ENCODE measurements at places on chromosomes 6 and 20. TPM values are rescaled to one million over a fixed set of nuclear protein-coding genes. Genes with fewer than 3 reads are reported as not detected.

DNA sequence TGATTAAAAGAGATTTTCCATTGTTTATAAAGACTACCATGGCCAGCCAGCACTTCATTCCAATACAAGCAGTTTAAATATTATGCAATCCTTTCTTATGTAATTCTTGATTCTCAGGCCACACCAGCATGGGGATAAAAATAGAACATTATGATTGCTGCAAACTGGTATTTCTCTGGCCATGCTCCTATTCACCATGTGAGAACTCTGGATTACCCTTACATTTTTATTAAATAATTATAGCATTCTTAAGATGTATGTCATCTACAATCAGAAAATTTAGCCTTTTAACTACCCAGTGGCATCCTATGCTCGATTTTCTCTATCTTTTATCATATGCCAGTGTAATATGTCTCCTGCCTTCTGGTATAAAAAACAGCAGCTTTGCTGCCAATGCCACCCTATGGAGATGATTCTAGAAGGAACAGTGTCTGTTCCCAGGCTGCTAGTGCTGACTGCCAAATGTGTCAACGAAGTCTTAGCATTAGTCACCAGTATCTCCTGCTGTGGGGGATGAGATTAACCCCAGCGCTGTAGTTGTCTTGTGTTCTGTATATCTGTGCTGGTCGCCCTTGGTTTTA, 501.4 kb downstream of the BCKDHB start:
- DNase-seq, result no peak

- DNase-seq, result no peak
These were observed 316.9 kb upstream of the PRDM1 start for GRCh38 chr6:105769197-105769596.

The AVP gene
- not detected for total RNA-seq

DNA sequence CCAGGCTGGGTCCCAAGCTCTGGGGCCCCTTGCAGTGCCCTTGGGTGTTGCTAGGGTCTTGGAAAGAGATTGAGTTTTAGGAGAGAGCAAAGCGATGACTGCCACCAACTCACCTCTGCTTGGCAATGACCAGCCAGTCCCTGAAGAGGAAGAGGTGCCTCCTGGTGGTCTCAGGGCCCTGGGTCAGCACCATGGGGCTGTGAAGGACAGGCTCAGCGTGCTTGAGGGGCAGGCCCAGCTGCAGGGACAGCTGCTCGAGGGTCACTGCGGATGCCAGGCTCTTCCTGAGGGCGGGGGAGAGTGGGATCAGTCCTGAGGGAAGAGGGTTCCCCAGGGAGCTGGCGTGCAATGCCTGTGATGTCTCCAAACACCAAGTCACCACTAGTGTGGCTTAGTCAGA, 50.8 kb upstream of the TAGAP start:
- DNase-seq, result no peak

The PDYN gene
- total RNA-seq, result not detected

Data from breast epithelium (tissue), 4 donors.